SK-N-SH (cell line): ENCODE measurements at places on chromosomes 7 and 10.

DNA sequence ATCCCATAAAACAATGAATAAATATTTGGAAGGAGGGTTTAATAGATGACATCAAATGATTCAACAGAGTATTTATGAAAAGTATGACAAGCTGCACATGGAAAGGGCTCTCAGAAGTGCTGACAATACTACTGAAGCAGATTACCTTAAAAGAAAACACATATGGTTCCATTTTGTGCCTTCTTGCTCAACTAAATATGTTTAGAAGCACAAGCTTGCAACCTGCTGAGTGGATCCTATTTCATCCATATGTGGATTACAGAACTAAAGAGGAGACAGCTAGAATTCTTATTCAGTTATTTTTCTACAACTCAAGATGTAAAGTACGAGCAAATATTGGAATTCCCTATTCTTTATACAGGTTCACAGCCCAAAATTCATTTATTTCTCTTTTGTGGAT lies 340.6 kb downstream of the TFEC start:
- DNase-seq = no peak

- DNase-seq = no peak
These were observed 11.0 kb downstream of the IMPDH1 start for GRCh38 chr7:128398841-128399135.

DNA sequence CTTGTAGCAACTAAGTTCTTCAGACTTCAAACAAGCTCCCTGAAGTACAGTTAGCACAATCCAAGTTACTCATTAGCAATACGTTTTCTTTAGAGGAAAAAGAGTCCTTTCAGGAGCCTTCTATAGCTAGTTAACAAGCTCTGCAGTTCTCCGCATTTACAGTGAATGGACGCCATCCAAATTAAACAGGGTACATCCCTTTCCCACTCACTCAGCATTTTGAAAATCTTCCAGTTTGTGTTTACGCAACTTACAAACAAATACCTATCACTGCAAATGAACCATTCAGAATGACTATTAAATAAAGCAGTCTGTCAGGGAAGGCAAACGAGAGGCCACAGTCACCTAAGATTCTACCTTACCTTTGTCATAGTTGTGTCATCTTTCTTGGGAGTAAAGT lies 84.5 kb downstream of the RNF32 start:
- no peak for DNase-seq

- DNase-seq = no peak
These were observed 53.3 kb upstream of the SAMD8 start for GRCh38 chr10:75058161-75058560.

- peak; percentile 60 for DNase-seq
These were observed 19.0 kb downstream of the AGR2 start for GRCh38 chr7:16785846-16786245.

GRCh38 chr7:151868396-151869108 lies 8.4 kb downstream of the PRKAG2 start:
- DNase-seq = no peak

- no peak for DNase-seq
These were observed 66.5 kb downstream of the SYPL1 start for GRCh38 chr7:106045586-106045985.

DNA sequence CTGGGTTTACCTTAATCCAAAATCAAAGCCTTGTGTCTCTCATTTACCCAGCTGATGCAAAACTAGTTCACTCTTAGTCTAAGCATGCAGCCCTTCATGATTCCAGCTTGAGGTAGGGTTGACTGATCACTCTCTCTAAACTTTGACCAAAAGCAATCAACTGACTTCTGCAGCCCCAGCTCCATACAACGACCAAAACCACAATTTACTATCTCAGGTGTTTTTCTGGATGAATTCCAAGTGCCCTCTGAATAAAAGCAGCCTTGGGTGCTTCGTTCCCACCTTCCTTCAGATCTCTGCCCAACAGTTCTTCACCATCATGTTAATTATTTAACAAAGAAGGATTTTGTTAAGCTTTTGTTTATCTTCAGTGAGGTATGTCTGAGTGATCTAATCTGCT lies 62.6 kb downstream of the CCDC6 start:
- no peak for DNase-seq

- DNase-seq = peak; percentile 11
These were observed 29.9 kb upstream of the ZNF273 start for GRCh38 chr7:64873155-64873500.

- DNase-seq = peak; percentile 78
These were observed 695 bp downstream of the HSPA12A start for GRCh38 chr10:116741391-116742351.

- DNase-seq = no peak
These were observed 638.7 kb downstream of the PARD3 start for GRCh38 chr10:34176351-34176750.

DNA sequence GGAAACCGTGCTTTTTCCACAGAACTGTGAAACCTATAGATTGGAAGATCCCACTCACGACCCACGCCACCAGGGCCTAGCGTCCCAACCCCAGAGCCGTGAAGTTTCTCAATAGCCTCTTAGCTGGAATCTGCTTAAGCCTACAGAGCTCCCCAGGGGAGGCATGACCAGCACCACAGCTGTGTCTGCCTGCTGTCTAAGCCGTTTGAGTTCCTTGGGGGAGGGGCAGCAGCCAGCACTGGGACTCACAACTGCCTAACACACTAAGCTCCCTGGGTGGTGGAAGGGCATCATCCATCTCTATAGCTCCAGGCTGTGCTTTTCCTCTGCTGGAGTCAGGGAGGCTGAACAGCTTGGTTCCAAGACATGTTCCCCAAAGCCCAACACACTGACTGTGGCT lies 26.0 kb upstream of the TMEM140 start:
- DNase-seq = no peak

DNA sequence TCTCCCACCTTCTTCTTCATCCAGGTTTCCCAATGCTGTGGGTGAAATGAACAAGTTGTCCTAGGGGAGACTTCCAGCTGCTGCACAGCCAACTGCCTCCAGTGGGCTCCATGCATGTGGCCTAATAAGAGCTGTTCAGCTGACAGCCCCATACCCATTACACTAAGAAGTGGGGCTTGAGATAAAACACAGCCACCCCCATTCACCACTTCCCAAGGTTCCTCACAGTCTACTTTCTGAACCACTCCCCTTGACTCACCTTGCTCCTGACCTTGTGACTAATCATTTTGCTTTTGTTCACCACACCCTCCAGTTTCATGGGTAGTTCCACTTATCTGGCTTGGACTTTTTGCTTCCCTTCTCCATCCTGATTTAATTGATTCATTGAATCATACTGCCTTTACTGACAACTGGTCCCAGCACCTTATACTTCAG lies 119.3 kb downstream of the CABCOCO1 start:
- DNase-seq = no peak

DNA sequence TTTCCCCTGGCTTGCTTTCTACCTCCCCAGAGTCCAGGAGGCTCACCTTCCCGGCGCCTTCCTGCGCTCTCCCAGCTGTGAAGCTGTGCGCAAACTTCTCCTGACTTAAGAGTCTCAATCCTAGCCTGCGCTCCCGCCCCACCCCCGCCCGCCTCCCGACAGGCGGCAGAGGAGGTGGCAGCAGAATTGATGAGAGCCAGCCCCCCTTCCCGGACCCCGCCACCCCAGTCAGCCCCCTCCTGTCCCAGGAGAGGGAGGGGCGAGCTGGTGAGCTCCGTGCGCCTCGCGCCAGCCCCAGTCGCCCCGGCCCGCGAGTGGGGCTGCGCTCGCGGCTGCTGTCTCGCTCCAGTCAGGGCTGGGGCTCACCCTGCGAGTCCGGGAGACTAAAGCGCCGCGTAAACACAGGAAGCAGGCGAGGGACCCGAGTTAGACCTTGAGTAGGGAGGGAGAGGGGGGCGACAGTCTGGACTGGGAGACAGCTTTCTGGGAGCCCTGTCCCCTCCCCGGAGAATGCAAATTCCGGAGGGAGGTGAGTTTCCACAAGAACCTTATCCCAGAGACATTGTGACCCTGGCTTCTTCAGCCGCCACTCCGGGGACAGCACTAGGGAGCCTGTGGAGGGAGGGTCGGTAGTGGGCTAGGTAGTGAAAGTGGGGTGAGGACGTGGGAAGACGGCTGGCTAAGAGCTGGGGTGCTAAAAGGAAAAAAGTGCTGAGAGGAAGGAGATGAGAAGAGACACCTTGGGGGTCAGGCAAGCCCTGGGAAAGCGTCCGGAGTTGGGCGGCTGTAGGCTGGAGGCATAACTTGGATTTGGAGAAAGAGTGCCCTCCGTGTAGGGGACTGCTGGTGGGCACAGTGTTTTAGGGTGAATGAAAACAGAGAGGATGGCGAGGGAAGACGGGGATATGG lies at the start of gene CALCR:
TSS of gene CALCR (minus strand) at position 79 of the 909 bp plus-strand sequence. CDS start 87,743 bp downstream, outside the sequence.
- peak; percentile 71 for DNase-seq

- DNase-seq = no peak
These were observed 127.3 kb upstream of the HABP2 start for GRCh38 chr10:113425541-113425951.
